Nephron progenitor cell (in vitro differentiated cells): ENCODE measurements at places on chromosomes 6 and 20.

GRCh38 chr6:141848029-141848890, 284.5 kb upstream of the GJE1 start:
- no peak for DNase-seq

GRCh38 chr6:128437685-128438084, 82.7 kb downstream of the PTPRK start:
- DNase-seq: no peak

DNA sequence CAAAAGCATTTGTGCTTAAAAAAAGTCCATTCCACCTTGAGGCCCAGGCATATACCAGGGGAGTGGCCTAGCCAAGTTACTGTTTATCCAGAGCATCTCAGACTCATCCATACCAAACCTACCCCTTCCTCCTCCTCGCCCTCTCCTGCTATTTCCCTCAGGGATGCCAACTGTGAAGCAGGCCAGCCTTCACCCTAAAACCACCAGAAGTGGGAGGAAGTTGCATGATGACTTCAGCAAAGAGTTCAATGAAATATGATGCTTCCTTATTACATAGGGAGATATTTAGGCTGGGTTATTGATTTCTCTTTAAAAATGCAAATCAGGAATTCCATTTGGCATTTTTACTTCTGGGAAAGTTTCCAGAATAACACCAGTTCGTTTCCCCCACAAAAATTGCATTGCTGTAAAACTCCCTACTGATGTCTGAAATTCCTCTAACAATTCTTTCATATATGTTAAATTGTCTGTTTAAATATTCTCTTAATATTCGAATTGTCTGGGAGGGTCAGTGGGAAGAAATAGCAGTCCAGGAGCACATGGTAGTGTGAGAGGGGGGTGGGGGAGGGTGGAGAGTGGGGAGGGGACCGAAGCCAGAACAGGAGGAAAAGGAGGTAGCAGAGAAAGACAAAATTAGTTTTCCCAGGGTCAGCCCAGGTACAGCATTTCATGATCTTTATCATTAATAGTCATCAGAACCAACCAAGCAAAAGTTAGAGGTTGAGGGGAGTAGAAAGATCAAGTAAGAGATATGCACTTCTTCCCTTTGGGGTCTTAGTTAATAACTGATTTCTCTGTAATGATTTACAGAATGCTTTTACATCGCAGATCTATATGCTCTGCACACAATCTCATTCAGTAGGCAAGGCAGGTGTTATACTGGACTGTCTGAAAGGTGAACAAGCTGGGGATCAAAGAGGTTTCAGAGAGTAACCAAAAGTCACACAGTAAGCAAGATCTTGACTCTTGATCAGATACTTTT, 1.7 kb upstream of the TCP11 start:
- no peak for DNase-seq

DNA sequence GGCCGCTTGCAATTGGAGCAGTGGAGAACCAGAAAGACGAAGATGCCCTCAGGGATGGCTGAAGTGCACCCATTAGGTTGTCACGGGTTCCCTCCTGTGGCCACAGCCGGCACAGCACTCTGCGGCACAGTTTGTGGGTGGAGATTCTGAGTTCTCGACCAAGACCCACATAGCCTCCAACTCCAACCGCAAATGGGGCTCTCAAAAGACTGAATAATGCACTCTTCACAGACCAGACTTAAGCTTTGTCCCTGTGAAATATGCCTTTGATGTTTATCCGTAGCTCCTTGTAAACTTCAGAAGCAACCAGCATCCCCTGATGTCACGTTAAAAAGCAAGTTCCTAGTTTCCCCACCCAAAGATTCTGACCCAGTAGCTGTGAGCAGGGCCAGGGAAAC, 934 bp upstream of the CST9 start:
- DNase-seq: peak; percentile 86

DNA sequence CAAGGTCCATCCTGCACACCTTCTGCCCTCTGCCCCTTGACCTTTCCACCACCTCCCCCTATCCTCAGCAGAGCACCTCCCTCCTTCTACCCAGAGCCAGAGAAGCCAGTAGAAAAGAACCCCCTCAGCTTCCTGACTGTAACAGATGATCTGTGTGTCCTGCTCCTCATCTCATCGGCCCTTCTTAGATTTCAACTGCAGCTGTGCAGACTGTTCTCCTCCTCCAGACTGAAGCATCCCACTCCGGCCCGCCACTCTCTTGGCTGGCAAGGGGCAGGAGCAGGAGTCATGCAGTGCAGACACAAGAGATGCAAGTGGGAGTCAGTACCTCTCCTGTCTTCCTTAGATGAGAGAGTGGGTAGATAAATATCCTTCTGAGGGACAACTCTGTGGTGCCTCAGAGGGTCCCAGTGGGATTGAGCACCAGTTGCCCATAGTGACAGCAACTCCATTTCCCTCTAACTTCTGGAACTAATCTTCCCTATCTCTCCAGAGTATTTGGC, 163.5 kb upstream of the MLN start:
- no peak for DNase-seq

GRCh38 chr6:133743621-133744020, 145.3 kb upstream of the TCF21 start:
- DNase-seq: no peak

- no peak for DNase-seq
These were observed 297.7 kb downstream of the CDC5L start for GRCh38 chr6:44685213-44685612.

GRCh38 chr20:4490606-4491280, 231.0 kb upstream of the PRND start:
- DNase-seq: no peak

- no peak for DNase-seq
These were observed 153.6 kb upstream of the UST start for GRCh38 chr6:148593130-148593812.
